ENCODE measurements at places on chromosomes 3 and 15. TPM values are rescaled to one million over a fixed set of nuclear protein-coding genes. Genes with fewer than 3 reads are reported as not detected.

GRCh38 chr3:25782636-25782937, 656 bp downstream of the NGLY1 start:
- H3K27me3 ChIP-seq = no peaks in the 10 kb centered on the region
- peaks cover 54% of the 10 kb centered on the region for H3K4me1 ChIP-seq
- H3K36me3 ChIP-seq = peaks cover 22% of the 10 kb centered on the region

Gene CLK3
- total RNA-seq = 175 TPM

DNA sequence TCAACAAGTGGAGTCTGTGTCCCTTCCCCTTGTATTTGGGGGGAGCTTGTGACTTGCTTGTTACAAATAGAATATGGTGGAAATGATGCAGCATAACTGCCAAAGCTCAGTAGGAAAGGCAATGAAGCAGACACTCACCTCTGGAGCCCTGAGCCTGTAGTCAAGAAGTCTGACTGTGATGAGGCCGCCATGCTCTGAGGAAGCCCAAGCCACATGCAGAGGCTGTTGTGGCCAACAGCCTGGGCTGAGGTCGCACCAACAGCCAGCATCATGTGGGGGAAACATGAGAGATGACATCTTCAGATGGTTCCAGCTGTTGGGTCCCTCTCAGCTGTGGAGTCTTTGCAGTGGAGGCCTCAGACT, 161.4 kb downstream of the CHSY1 start:
- H3K36me3 ChIP-seq = no peaks in the 10 kb centered on the region
- no peak overlapping the region for H3K4me3 ChIP-seq
- H3K27ac ChIP-seq = no peak overlapping the region
- no peak for DNase-seq
- H3K27me3 ChIP-seq = no peaks in the 10 kb centered on the region
- no peaks in the 10 kb centered on the region for H3K4me1 ChIP-seq

Gene EFCC1
- total RNA-seq = 0.19 TPM

Gene CHMP2B
- total RNA-seq = 25.4 TPM

GRCh38 chr15:74217907-74218885, 15.6 kb upstream of the STRA6 start:
- H3K27me3 ChIP-seq = peaks cover 2% of the 10 kb centered on the region
- no peak overlapping the region for H3K27ac ChIP-seq
- no peak for DNase-seq
- no peak overlapping the region for H3K4me3 ChIP-seq

- no peak for DNase-seq
- H3K4me3 ChIP-seq = no peak overlapping the region
- no peak overlapping the region for H3K27ac ChIP-seq
- H3K27me3 ChIP-seq = peaks cover 2% of the 10 kb centered on the region
- no peaks in the 10 kb centered on the region for H3K36me3 ChIP-seq
Observed at GRCh38 chr3:102476198-102476597, 41.4 kb downstream of the ZPLD1 start.

Gene IL5RA
- 0.30 TPM for total RNA-seq

GRCh38 chr3:62951037-62951613, 75.9 kb upstream of the CADPS start:
- H3K27ac ChIP-seq = no peak overlapping the region
- no peaks in the 10 kb centered on the region for H3K27me3 ChIP-seq
- no peaks in the 10 kb centered on the region for H3K36me3 ChIP-seq
- no peak for DNase-seq
- no peaks in the 10 kb centered on the region for H3K4me1 ChIP-seq

Gene SLC12A8
- 0.39 TPM for total RNA-seq

DNA sequence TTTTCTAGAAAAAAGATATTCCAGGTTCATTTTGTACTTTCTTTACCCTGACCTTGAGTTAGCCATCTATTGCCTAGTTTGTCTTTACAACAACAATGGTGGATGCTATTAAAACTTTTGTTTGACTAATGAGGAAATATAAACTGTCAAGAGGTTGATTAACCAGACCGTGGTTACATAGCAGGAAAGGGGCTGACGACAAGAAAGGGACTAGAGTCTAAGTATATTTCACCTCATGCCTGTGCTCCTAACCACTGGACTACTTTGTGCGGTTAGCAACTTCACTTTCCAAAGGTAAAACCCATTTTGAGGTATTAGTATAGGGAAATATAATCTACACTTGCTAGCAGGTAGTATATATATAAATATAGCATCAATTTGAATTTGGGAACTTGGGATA, 327.1 kb downstream of the SATB1 start:
- no peak for DNase-seq
- peaks cover 9% of the 10 kb centered on the region for H3K36me3 ChIP-seq
- H3K4me3 ChIP-seq = no peak overlapping the region

DNA sequence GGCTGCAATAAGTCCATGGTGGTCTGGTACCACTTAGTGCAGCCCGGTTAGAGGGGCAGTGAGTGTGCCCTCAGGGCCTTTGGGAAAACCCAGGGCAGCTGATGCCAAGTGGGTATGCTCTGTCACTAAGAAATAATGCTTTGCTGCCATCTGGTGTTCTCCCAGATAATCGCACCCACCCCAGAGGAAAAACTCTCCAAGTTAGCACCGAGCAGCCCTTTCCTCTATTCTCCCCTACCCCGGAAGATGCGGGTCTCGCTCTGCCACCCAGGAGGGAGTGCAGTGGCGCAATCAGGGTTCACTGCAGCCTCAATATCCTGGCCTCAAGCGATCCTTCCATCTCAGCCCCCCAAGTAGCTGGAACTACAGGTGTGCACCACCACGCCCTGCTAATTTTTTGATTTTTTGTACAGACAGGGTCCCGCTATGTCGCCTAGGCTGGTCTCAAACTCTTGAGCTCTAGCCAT, 21.3 kb upstream of the DAPK2 start:
- H3K27ac ChIP-seq = no peak overlapping the region
- no peaks in the 10 kb centered on the region for H3K27me3 ChIP-seq
- peak; percentile 78 for DNase-seq
- peaks cover 6% of the 10 kb centered on the region for H3K4me1 ChIP-seq
- H3K36me3 ChIP-seq = peaks cover 7% of the 10 kb centered on the region
- H3K4me3 ChIP-seq = no peak overlapping the region

Data from activated CD4-positive, alpha-beta T cell treated with anti-CD3 and anti-CD28 coated beads for 36 hours (primary cell).